ENCODE measurements at places on chromosomes 12 and 14.

DNA sequence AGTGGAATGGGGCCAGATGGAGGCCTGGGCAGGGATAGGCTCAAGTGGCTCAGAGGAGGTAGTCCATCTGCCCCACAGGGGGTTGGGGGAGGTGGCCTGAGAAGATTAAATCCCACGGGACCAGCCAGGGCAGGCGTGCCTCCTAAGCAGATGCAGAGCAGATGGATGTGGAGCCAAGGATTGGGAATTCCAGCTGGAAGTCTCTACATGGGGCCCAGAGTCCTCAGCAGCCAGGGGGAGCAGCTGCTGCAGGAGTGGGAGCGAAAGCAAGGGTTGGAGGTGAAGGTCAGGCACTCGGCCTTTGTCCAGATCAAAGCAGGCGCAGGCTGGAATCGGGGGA is 42.4 kb upstream of the VRK1 start:
- DNase-seq: no peak

- DNase-seq: no peak
These were observed 1.7 kb upstream of the SYNE3 start for GRCh38 chr14:95518045-95518751.

GRCh38 chr12:69396041-69396440 is 36.5 kb downstream of the YEATS4 start:
- peak; percentile 16 for DNase-seq

- peak; percentile 5 for DNase-seq
These were observed 260.6 kb upstream of the GARIN6 start for GRCh38 chr12:99386907-99387306.

GRCh38 chr14:47332106-47332505 is 343.3 kb downstream of the MDGA2 start:
- DNase-seq: no peak

DNA sequence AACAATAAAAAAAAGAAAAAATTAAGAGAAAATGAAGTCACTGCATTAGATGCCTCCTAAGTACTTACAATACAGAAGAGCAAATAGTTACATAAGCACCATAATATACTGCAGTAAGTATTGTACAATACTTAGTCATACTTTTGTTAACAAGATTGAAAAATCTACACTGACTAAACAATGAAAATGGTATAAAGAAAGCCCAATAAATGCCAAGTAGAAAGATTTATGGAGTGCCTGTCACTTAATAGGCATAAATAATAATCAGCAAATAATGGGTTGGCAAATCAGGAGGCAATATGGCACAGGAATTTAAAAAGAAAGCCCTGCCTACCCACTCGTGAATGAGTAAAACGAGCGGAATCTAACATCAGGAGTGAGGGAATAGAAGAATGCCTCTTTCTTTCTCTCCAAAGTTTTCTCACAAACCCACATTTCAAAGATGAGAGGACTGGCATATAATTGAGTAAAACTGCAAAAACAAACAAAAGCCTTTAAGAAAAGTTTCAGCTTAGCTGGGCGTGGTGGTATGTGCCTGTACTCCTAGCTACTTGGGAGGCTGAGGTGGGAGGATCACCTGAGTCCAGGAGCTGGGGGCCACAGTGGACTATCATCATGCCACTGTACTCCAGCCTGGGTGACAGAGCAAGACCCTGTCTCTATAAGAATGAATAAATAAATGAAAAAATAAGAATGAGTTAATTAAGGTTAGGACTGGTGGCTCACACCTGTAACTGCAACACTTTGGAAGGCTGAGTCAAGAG is 36.1 kb downstream of the CRY1 start:
- peak; percentile 31 for DNase-seq
